ENCODE measurements at places on chromosomes 3 and 15. TPM values are rescaled to one million over a fixed set of nuclear protein-coding genes. Genes with fewer than 3 reads are reported as not detected.

Gene RBP2
- not detected for total RNA-seq

Gene KBTBD13
- not detected for total RNA-seq

Gene TIGIT
- total RNA-seq, result 7.6 TPM

Gene FAM219B
- 69.3 TPM for total RNA-seq

- no peak overlapping the region for H3K4me3 ChIP-seq
- H3K36me3 ChIP-seq, result no peaks in the 10 kb centered on the region
- no peaks in the 10 kb centered on the region for H3K27me3 ChIP-seq
- H3K27ac ChIP-seq, result no peak overlapping the region
These were observed 581.4 kb upstream of the TBL1XR1 start for GRCh38 chr3:177778633-177779032.

DNA sequence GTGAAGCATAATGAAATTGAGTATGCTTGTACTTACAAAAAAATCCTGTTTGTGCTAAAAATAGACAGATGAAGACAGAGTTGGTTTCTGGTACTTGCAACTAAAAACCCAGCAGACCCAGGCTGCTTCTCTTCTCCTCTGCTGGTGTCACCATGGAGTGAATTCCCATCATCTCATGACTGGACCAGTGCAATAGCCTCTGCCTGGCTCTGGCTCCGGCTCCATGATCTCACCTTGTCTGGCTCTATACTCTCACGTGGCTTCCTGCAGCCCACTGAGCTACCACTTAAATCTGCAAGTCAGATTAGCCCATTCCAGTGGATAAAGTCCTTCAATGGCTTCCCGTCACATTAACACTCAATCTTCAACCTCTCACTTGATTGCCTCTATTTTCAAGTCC lies 129.2 kb upstream of the CADPS start:
- no peaks in the 10 kb centered on the region for H3K4me1 ChIP-seq
- no peaks in the 10 kb centered on the region for H3K36me3 ChIP-seq
- no peak overlapping the region for H3K4me3 ChIP-seq
- no peak overlapping the region for H3K27ac ChIP-seq
- no peaks in the 10 kb centered on the region for H3K27me3 ChIP-seq

DNA sequence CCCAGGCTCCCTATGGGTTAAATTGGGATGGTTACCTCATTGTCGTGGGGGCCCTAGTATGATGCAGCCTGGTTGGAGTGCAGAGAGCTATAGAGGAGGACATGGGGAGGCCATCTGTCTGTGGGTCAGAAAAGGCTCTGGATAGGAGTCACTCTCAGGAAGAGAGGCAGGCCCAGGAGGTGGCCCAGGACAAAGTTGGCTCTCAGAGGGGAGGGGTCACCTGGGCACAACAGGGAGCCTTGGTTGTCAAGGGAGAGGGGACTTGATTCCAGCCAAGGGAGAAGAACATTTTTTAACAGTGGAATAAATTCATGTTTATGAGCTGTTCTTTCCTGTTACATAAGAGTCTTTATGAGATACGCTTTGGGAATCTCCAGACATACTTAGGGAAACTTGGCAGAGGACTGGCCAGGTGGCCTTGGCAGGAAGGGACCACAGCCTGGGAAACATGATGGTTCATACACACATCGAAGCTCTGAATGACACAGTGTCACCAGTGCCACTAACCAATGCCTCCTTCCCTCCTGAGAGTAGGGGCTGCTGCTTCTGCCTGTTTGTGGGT lies 27.5 kb upstream of the LCTL start:
- H3K4me3 ChIP-seq, result no peak overlapping the region
- no peaks in the 10 kb centered on the region for H3K27me3 ChIP-seq
- H3K27ac ChIP-seq, result no peak overlapping the region
- no peaks in the 10 kb centered on the region for H3K4me1 ChIP-seq

DNA sequence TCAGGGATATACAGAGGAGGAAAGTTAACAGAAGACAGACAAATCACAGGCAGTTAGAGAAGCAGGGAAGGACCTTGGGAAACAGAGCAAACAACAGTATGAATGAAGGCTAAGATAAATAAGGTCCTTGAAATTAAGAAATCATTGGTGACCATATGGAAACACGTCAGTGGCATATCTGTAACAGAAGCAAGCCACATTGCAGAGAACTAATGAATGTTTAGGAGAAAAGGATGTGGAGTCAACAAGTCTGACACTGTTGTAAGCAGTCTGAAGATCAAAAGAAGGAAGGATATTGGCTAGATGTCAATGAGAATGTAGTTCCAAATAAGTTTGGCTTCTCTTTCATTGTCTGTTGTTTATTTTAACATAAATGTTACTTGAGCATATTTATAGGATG lies 542.4 kb downstream of the UNC13C start:
- no peak overlapping the region for H3K27ac ChIP-seq
- H3K4me1 ChIP-seq, result peaks cover 24% of the 10 kb centered on the region
- no peak for DNase-seq
- H3K36me3 ChIP-seq, result no peaks in the 10 kb centered on the region

DNA sequence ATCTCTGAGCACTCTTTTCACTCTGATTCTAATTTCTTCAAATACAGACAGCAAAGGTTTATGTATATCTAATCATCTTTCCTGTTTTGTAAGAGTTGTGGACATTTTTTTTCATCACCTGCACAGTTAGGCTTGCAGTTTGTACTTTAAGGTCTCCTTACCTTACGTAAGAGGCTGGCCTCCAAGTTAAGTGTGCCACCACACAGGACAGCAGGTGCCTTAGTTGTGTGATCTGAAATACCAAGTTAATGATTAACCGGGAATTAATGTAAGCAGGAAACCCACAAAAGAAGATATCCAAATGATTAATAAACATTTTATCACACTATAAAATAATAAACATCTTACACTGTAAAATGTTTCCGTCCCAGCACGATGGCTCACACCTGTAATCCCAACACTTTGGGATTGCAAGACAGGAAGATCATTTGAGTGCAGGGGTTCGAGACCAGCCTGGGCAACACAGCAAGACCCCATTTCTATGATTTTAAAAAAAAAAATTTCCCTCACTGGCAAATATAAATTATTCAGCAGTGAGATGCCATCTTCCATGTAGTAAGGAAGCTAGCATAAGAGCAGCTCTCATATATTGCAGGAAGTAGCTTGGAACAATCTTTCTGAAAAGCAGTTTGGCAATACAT lies 87.7 kb upstream of the LIMD1 start:
- no peak overlapping the region for H3K4me3 ChIP-seq
- peaks cover 8% of the 10 kb centered on the region for H3K36me3 ChIP-seq
- no peaks in the 10 kb centered on the region for H3K27me3 ChIP-seq
- peaks cover 12% of the 10 kb centered on the region for H3K4me1 ChIP-seq
- no peak overlapping the region for H3K27ac ChIP-seq

GRCh38 chr3:143585720-143586456 lies 262.4 kb downstream of the SLC9A9 start:
- H3K27me3 ChIP-seq, result no peaks in the 10 kb centered on the region
- peak overlapping the region; percentile 38 for H3K27ac ChIP-seq
- no peak overlapping the region for H3K4me3 ChIP-seq
- no peak for DNase-seq
- H3K36me3 ChIP-seq, result no peaks in the 10 kb centered on the region

DNA sequence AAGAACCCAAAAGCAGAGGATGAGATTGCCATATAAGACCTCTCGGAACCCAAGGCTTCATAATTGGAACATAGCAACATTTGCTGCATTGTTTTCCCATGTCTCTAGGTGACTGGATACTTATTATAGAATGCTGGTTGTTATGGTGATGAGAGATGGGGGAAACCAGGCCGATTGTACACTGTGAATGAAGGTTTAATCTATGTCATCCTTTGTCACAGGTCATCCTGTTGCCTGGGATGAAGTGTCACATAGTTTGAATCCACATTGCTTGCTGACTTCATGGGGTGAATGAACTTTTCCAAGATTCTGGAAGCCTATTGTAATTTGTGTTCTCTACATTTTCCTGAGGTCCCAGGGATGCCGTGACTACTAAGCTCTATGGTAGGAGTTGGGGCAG lies 41.8 kb downstream of the CLEC3B start:
- no peak overlapping the region for H3K27ac ChIP-seq
- H3K36me3 ChIP-seq, result no peaks in the 10 kb centered on the region
- no peak for DNase-seq
- H3K27me3 ChIP-seq, result no peaks in the 10 kb centered on the region
- H3K4me1 ChIP-seq, result peaks cover 15% of the 10 kb centered on the region
- H3K4me3 ChIP-seq, result no peak overlapping the region

- peaks cover 74% of the 10 kb centered on the region for H3K4me1 ChIP-seq
- DNase-seq, result peak; percentile 96
- H3K27me3 ChIP-seq, result no peaks in the 10 kb centered on the region
- peak overlapping the region; percentile 99 for H3K27ac ChIP-seq
These were observed 514 bp downstream of the MBNL1 start for GRCh38 chr3:152269056-152269830.
